ENCODE measurements at places on chromosomes 7 and 10. TPM values are rescaled to one million over a fixed set of nuclear protein-coding genes. Genes with fewer than 3 reads are reported as not detected.

GRCh38 chr10:7473474-7473873, 62.6 kb upstream of the SFMBT2 start:
- peaks cover 14% of the 10 kb centered on the region for H3K27me3 ChIP-seq
- H3K4me3 ChIP-seq = no peak overlapping the region
- no peaks in the 10 kb centered on the region for H3K36me3 ChIP-seq
- no peak for DNase-seq
- H3K4me1 ChIP-seq = no peaks in the 10 kb centered on the region

DNA sequence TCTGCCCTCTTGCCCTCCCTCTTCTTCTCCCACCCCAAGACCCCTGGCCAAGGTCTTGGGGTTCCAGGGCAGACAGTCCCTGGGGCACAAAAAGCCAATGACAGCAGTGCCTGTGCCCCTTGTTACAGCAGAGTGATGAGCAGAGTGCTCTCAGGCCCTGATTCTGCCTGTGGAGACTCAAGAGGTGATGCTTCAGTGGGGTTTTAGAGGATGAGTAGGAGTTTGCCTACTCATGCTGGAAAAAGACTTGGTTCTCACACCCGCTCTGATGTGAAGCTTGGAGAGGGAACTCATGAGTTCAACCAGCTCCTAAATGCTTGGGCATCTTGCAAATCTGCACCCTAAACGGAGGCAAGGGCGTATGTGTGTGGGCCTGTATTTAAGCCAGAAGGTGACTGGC, 58.2 kb downstream of the CAMK2B start:
- 0 out of 2 replicates have a peak, but pooled peaks cover 6% of the 10 kb centered on the region for H3K27me3 ChIP-seq
- H3K36me3 ChIP-seq = no peaks in the 10 kb centered on the region
- no peak overlapping the region for H3K4me3 ChIP-seq
- peaks cover 20% of the 10 kb centered on the region for H3K4me1 ChIP-seq
- H3K27ac ChIP-seq = no peak overlapping the region

- no peak overlapping the region for H3K27ac ChIP-seq
- H3K36me3 ChIP-seq = no peaks in the 10 kb centered on the region
- no peak overlapping the region for H3K4me3 ChIP-seq
- no peaks in the 10 kb centered on the region for H3K27me3 ChIP-seq
- no peak for DNase-seq
Measured at GRCh38 chr7:95649546-95649945, 53.2 kb upstream of the PDK4 start.

DNA sequence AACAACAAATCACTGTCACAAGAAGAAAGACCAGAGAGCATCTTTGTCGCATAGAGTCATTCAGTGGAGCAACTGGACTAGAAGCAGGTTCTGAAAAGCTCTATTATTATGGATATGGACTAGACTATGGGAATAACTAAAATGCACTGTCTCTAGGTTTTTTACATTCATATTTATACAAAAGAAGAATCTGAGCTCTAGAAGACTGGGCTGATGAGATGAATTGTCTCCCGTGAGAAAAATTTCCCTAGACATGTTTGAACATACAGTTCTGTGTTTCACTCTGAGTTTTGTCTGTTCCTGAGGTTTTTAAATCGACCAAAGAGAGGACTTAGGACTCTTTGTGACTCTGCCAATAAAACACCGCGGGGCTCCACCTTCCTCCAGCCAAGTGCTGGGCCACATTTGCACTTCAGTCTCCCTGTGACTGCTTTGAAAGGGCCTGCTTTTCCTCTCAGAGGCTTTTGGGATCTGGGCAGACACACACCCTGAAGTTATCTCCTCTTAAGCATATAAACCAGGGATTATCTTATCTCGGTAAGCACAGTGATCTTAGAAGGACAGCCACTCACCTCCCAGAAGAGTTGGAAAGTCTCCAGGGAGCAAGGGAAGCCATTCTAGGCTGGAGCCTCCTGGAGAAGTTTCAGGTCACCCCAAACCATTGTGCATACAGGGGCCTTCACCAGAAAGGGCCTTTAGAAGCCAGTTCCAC, 101.0 kb upstream of the JCAD start:
- no peak overlapping the region for H3K27ac ChIP-seq
- H3K4me3 ChIP-seq = no peak overlapping the region
- no peaks in the 10 kb centered on the region for H3K36me3 ChIP-seq

- H3K36me3 ChIP-seq = no peaks in the 10 kb centered on the region
- H3K27me3 ChIP-seq = no peaks in the 10 kb centered on the region
- H3K4me1 ChIP-seq = peaks cover 91% of the 10 kb centered on the region
- no peak overlapping the region for H3K4me3 ChIP-seq
- no peak for DNase-seq
Measured at GRCh38 chr10:72315054-72315453, 39.7 kb downstream of the DNAJB12 start.

GRCh38 chr7:1229202-1229947, 3.3 kb upstream of the UNCX start:
- H3K27me3 ChIP-seq = peaks cover 56% of the 10 kb centered on the region
- DNase-seq = no peak
- H3K27ac ChIP-seq = no peak overlapping the region
- no peak overlapping the region for H3K4me3 ChIP-seq
- no peaks in the 10 kb centered on the region for H3K36me3 ChIP-seq
- H3K4me1 ChIP-seq = no peaks in the 10 kb centered on the region

- no peaks in the 10 kb centered on the region for H3K36me3 ChIP-seq
- no peaks in the 10 kb centered on the region for H3K4me1 ChIP-seq
- no peak overlapping the region for H3K27ac ChIP-seq
- H3K4me3 ChIP-seq = no peak overlapping the region
Measured at GRCh38 chr7:11430112-11430511, 401.9 kb downstream of the THSD7A start.

- no peaks in the 10 kb centered on the region for H3K27me3 ChIP-seq
- no peaks in the 10 kb centered on the region for H3K36me3 ChIP-seq
- no peak overlapping the region for H3K27ac ChIP-seq
- H3K4me1 ChIP-seq = no peaks in the 10 kb centered on the region
Measured at GRCh38 chr7:115217373-115217772, 295.5 kb downstream of the MDFIC start.

DNA sequence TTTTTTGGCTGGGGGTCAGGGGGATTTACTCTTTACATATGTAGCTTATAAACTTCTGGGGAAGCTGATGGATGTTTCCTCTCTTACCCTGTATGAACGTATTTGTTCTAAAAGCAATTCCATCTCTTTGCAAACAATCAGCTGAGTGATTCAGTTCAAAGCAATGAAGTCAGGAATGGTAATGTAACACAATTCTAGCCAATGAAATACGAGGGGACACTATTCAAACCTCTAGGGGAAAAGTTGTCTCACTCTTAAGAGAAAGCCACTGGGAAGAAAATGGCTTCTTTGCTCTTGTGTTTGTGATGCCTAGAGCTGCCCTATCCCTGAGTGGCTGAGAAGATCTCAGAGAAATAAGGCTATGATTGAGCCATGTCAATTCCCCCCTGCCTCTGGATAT, 134.8 kb upstream of the SEMA3C start:
- no peak overlapping the region for H3K4me3 ChIP-seq
- H3K4me1 ChIP-seq = 0 out of 2 replicates have a peak, but pooled peaks cover 6% of the 10 kb centered on the region
- no peak for DNase-seq
- no peak overlapping the region for H3K27ac ChIP-seq

DNA sequence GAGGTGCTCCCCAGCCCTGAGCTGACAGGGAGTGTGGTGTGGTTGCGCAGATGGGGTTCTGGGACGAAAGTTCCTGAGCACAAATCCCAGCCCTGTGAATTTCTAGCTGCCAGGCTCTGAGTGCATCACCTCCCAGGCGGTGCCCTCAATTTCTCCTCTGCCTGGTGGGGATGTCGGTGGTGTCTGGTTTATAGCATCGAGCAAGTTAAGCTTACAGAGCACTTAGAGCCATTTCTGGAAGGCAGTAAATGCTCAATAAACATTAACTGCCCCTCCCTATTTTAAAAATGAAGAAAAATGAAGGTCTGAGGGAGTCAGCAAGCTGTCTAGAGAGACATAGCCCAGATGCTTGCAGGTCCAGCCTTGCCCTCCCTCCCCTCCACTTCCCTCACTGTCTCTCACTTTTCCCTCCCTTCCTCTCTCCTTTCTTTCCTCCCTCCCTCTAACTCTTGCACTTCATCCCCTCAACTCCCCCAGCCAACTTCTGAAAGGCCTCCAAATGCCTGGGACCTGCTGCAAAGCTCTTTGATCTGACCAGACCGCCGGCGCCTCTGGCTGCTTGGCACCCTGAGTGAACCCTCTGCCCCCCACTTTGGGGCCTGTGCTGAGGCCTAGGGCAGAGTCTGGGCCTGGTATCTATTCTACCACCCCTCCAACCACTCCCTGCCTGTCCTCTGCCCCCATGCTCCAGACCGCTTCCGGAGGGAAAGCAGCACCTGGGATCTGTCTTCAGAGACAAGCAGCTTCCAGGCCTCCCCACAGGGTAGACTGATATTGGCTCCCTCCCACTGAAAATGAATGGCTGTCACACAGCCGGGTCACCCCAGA, 438.3 kb downstream of the RPS24 start:
- H3K36me3 ChIP-seq = no peaks in the 10 kb centered on the region
- no peak for DNase-seq
- peaks cover 10% of the 10 kb centered on the region for H3K27me3 ChIP-seq

DNA sequence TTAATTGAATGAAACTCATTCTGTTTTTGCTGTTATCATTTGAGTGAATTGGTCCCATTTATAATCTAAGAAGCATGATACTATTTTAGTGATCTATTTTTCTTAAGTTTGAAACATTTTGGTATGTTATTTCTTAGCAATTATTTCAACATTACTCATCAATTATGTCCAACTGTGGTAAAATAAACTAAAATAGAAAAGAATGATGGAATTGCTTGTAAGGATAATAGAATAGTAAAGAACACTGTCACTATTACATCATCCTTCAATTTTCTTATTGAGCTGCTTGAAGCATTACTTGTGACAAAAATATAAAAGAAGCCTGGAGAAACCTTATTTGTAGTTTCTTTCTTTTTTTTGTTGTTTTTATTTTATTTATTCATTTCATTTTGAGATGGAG, 42.4 kb downstream of the ZNF487 start:
- no peak overlapping the region for H3K27ac ChIP-seq
- no peaks in the 10 kb centered on the region for H3K4me1 ChIP-seq
- DNase-seq = no peak
- H3K27me3 ChIP-seq = no peaks in the 10 kb centered on the region

DNA sequence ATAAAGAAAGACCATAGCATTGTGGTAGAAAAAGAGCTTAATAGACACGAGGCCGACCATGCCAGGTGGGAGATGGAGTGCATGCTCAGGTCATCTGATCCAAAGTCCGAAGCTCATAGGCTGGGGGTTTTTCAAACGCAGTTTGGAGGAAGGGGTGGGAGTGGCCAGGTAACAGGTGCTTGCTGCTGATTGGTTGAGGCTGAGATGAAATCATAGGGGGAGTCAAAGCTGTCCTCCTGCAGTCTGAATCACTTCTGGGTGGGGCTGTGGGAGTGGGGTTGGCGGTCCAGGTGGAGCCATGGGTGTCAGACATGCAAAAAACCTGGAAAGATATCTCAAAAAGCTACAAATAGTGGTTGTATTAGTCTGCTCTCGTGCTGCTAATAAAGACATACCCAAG, 2.8 kb upstream of the ERCC6 start:
- peaks cover 20% of the 10 kb centered on the region for H3K4me1 ChIP-seq
- no peaks in the 10 kb centered on the region for H3K27me3 ChIP-seq
- H3K27ac ChIP-seq = no peak overlapping the region
- no peaks in the 10 kb centered on the region for H3K36me3 ChIP-seq

- H3K4me3 ChIP-seq = peak overlapping the region; percentile 99
- no peaks in the 10 kb centered on the region for H3K36me3 ChIP-seq
Measured at GRCh38 chr7:116862951-116863670, 724 bp downstream of the CAPZA2 start.

- 0 out of 2 replicates have a peak, but pooled peaks cover 10% of the 10 kb centered on the region for H3K27me3 ChIP-seq
- H3K4me3 ChIP-seq = no peak overlapping the region
- DNase-seq = no peak
- H3K36me3 ChIP-seq = no peaks in the 10 kb centered on the region
- H3K4me1 ChIP-seq = no peaks in the 10 kb centered on the region
- H3K27ac ChIP-seq = no peak overlapping the region
Measured at GRCh38 chr7:103547451-103548284, 101.7 kb upstream of the SLC26A5 start.

GRCh38 chr10:95399183-95399582, 108.4 kb upstream of the PDLIM1 start:
- H3K27me3 ChIP-seq = no peaks in the 10 kb centered on the region
- H3K4me3 ChIP-seq = no peak overlapping the region
- H3K36me3 ChIP-seq = no peaks in the 10 kb centered on the region

GRCh38 chr7:118245267-118246040, 20.9 kb downstream of the ANKRD7 start:
- no peaks in the 10 kb centered on the region for H3K4me1 ChIP-seq
- H3K36me3 ChIP-seq = no peaks in the 10 kb centered on the region
- H3K4me3 ChIP-seq = no peak overlapping the region
- no peak overlapping the region for H3K27ac ChIP-seq
- no peak for DNase-seq
- no peaks in the 10 kb centered on the region for H3K27me3 ChIP-seq

GRCh38 chr7:3790803-3791202, 489.8 kb downstream of the SDK1 start:
- peaks cover 97% of the 10 kb centered on the region for H3K27me3 ChIP-seq
- no peak for DNase-seq
- no peak overlapping the region for H3K4me3 ChIP-seq
- no peaks in the 10 kb centered on the region for H3K36me3 ChIP-seq
- H3K27ac ChIP-seq = no peak overlapping the region

DNA sequence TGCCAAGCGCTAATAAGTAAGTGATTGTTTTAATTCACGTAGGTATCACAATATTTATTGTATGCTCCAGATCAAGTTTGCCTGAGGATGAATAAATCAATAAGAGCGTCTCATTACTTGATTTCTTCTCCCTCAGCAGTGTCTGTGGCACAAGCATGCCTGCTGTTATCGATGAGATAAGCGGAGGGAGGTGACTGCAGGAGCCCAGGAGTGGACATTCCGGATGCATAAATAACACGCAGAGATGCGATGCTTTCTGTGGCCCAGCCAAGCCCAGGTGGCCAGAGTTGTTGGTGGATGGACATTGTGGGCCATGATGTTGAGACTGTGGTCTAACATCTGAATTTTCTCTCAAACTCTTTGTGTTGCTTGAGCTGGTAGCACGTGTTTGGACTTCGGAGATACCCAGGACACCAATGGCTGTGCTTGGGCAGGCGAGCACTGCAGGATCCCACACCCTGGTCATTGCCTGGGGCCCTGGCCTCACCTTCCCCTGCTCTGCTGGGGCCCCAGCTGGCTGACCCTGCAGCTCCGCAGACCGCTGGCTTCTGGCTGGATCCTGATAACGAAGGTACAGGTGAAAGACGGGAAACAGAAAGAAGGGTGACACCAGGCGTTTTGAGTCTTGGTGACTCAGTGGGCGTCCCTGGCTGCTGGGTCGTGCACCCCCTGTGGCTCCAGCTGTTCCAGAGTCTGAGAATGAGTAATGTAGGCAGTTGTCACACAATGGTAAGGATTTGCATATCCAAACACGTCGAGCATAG, 31.2 kb upstream of the MNX1 start:
- no peaks in the 10 kb centered on the region for H3K27me3 ChIP-seq
- H3K4me1 ChIP-seq = no peaks in the 10 kb centered on the region
- H3K4me3 ChIP-seq = no peak overlapping the region
- H3K27ac ChIP-seq = no peak overlapping the region
- DNase-seq = no peak

The CYP26A1 gene
- total RNA-seq = 2.2 TPM

The DGKB gene
- total RNA-seq = 0.48 TPM

The ANKRD2 gene
- total RNA-seq = 8.4 TPM

The AKR1C1 gene
- total RNA-seq = 1,313 TPM

The LBX1 gene
- total RNA-seq = not detected

The C7orf33 gene
- not detected for total RNA-seq

The DNAJC12 gene
- total RNA-seq = 0.33 TPM

The CAMK1D gene
- 8.8 TPM for total RNA-seq

The INHBA gene
- total RNA-seq = 17.3 TPM

The ITIH5 gene
- total RNA-seq = not detected

The SFRP5 gene
- not detected for total RNA-seq

The CCNJ gene
- 2.5 TPM for total RNA-seq

The SUN3 gene
- total RNA-seq = 0.24 TPM

The PDE1C gene
- total RNA-seq = 2.1 TPM
